MV-4-11 (cell line): ENCODE measurements at places on chromosomes 6 and 20.

DNA sequence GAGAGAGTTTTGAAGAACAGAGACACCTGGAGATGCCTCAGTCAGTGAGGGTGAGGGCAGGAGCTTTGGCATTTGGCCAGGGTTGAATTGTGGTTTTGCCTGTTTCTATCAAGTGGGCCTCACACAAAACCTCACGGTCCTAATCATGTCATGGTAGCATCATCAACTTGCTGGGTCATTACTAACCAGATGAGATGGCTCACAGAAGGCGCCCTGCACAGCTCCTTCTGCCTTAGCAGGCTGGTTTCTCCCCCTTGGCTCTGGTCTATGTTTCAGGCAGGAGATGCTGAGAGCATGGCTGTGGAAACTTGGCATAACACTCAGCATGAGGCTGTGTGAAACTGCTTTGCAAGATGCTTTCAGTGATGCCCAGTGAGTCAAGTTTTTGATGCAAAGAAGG lies 99.3 kb downstream of the LRRC1 start:
- DNase-seq = no peak

- no peak for DNase-seq
These were observed 94.7 kb upstream of the AHI1 start for GRCh38 chr6:135592276-135592675.

GRCh38 chr6:49905296-49905695 lies 39.0 kb upstream of the CRISP1 start:
- DNase-seq = no peak

GRCh38 chr6:130385064-130385695 lies 19.4 kb downstream of the TMEM200A start:
- no peak for DNase-seq
